ENCODE measurements at places on chromosomes 7 and 10.
A peak's percentile ranks its signal among the peaks of the same experiment; 100 is the strongest.

- no peak overlapping the region for H3K27ac ChIP-seq
- no peaks in the 10 kb centered on the region for H3K4me1 ChIP-seq
- H3K27me3 ChIP-seq = no peaks in the 10 kb centered on the region
- DNase-seq = peak; percentile 19
- peaks cover 38% of the 10 kb centered on the region for H3K36me3 ChIP-seq
These were observed 8.2 kb downstream of the PPIF start for GRCh38 chr10:79355420-79356017.

DNA sequence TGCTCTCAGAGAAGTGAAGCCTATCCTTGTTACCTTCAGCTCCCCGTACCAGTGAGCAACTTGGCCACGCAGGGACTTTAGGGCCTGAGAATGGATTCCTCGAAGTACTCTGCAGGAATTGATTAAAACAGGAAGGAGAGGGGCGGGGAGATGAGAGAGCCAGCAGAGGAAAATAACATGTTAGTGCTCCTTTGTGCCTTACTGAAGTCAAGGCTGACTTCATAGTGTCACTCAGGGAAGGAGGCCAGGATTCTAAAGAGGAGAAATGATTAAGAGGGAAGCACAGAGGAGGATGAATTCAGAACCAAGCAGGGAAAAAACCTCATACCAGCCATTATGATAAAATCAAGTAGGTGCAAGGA, 195.6 kb upstream of the RHOBTB1 start:
- H3K4me3 ChIP-seq = peak overlapping the region; percentile 18
- no peaks in the 10 kb centered on the region for H3K36me3 ChIP-seq
- H3K4me1 ChIP-seq = peaks cover 42% of the 10 kb centered on the region
- H3K27ac ChIP-seq = peak overlapping the region; percentile 58

DNA sequence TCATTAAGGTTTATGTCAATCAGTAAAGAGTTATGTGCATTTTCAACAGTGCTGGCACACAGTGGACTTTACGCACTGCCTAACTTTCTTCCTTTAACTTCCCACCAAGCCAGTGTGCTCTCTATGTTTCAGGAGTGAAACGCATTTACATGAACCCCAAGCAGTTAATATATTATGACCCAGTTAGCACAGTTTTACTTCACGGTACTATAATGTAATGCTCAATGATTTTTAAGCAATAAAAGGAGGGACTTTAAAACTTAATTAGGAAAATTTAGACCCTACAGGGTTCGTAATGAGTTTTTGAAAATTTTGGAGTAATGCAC, 100.3 kb downstream of the C10orf90 start:
- H3K27ac ChIP-seq = peak overlapping the region; percentile 68
- no peak for DNase-seq
- H3K4me1 ChIP-seq = peaks cover 26% of the 10 kb centered on the region

DNA sequence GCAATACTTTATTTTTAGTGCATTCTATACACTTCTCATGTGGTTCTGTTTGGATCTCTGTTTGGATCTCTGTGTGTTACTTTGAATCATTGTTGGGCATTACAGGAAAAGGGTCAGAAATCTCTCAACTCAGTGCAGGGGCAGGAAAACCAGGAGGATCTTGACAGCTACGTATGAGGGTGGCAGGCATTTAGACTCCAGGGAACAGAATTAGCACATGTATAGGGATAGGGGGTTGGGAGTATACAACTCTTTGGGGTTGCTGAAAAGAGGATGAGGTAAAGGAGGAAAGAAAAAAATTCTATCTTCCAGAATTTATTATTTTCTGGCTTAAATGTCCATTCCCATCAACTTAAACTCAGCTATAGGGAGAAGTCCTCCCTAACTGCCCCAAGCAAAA, 59.4 kb upstream of the MKI67 start:
- H3K36me3 ChIP-seq = no peaks in the 10 kb centered on the region
- H3K4me1 ChIP-seq = peaks cover 2% of the 10 kb centered on the region
- H3K27ac ChIP-seq = no peak overlapping the region
- DNase-seq = no peak

- H3K36me3 ChIP-seq = no peaks in the 10 kb centered on the region
- peaks cover 10% of the 10 kb centered on the region for H3K4me1 ChIP-seq
- H3K27ac ChIP-seq = no peak overlapping the region
- peaks cover 63% of the 10 kb centered on the region for H3K27me3 ChIP-seq
These were observed 1.7 kb downstream of the GRM8 start for GRCh38 chr7:127251036-127251464.

DNA sequence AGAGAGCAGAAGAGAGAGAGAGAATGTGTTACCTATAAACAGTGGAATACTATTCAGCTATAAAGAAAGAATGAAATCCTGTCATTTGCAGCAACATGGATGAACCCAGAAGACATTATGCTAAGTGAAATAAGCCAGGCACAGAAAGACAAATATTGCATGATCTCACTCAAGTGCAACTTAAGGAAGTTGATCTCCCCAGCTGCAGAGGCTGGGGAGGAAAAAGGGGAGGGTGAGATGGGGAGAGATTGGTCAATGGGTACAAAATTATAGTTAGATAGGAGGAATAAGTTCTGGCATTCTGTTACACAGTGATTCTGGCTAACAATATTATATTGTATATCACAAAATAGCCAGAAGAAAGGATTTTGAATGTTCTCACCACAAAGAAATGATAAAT, 11.2 kb upstream of the JAZF1 start:
- DNase-seq = no peak
- no peaks in the 10 kb centered on the region for H3K36me3 ChIP-seq
- no peak overlapping the region for H3K4me3 ChIP-seq
- H3K27ac ChIP-seq = no peak overlapping the region
- no peaks in the 10 kb centered on the region for H3K4me1 ChIP-seq

DNA sequence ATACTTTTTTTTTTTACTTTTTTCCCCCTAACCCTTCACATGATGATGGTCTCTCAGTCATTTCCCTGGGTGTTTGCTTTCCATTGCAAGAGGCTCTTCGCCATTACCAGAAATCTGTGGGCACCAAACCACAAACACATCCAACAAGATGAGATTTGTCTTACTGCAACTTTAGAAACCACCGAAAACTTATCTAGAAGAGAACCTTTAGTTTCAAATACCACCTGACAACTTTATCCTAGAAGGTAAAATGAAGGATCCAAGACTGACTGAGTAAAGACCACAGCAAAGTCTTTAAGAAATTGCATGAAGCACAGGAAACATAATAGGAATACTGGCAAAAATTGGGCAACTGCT, 363.3 kb upstream of the MBL2 start:
- peaks cover 8% of the 10 kb centered on the region for H3K27me3 ChIP-seq
- no peaks in the 10 kb centered on the region for H3K36me3 ChIP-seq
- no peak for DNase-seq
- no peak overlapping the region for H3K27ac ChIP-seq
- no peak overlapping the region for H3K4me3 ChIP-seq

DNA sequence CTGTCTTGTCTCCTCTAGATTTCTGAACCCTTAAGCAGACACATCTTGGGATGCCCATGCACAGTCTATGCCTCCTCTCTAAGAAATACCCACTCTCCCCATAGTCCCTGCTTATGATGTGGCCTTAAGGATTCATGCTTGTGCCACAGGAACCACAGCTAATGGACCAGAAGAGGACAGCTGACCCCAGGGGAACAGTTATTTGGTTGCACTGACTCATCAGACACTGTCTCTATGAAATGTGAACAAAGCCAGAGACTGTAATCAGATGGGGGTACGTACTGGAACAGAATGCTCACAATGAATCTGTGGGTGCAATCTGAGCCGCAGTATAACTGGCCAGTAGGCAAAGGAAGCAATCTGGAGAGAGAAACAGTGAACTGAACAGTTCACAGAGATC, 121.9 kb downstream of the USP6NL start:
- H3K4me3 ChIP-seq = no peak overlapping the region
- H3K27me3 ChIP-seq = no peaks in the 10 kb centered on the region
- no peak for DNase-seq
- H3K27ac ChIP-seq = no peak overlapping the region

DNA sequence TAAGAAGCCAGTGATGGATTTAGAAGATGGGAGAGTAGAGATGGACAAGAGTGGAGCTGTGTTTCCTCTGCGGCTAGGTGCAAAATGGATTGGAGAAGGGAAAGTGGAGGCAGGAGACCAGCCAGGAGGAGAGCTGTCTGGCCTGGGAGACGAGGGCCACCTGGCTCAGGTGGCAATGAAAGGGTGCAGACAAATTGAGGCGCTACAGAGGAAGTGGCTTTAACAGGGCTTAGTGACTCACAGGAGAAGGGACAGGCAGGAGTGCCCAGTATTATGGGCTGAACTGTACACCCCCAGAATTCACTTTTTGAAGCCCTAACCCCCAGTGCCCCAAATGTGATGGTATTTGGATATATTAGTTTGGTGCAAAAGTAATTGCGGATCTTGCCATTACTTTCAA, 65.6 kb upstream of the DUSP5 start:
- no peaks in the 10 kb centered on the region for H3K27me3 ChIP-seq
- no peak for DNase-seq
- no peaks in the 10 kb centered on the region for H3K36me3 ChIP-seq
- no peak overlapping the region for H3K4me3 ChIP-seq
- H3K27ac ChIP-seq = no peak overlapping the region
